ENCODE measurements at places on chromosomes 1 and 21.

DNA sequence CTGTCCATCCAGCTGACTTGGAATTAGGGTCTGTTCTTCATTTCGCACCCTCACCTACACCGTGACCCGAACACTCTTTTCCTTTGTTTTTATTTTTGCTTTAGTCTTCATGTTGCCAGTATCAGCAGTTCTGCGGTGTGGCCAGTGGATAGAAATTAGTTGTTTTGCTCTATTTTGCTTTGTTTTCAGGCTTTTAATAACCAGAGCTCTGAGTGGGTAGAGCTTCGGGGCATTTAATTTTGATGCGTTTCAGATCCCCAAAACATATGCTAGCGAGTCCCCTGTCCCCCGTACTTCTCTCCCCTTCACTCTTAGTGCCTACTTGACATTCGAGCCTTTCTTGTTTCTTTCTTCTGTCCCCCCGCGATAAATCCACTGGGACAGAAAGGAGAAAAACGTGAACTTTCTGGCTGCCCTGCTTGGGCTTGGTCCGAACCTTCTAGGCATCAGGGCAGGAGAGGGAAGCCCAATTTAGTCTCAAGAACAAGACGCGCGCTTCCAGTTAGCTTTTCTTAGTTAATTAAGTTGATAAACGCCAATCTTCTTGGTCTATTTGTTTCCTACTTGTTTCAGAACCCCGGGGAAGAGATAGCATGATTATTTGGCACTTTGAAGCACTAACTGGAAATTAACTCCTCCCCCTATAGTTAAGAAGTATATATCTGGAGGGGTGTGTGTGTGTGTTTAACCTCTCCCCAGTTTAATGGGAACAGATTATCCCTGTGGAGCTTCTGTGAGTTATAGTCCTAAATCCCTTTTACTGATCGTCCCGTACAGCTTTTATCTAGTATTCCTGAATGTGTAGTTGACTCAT is 839 bp downstream of the SWT1 start:
- DNase-seq = no peak

DNA sequence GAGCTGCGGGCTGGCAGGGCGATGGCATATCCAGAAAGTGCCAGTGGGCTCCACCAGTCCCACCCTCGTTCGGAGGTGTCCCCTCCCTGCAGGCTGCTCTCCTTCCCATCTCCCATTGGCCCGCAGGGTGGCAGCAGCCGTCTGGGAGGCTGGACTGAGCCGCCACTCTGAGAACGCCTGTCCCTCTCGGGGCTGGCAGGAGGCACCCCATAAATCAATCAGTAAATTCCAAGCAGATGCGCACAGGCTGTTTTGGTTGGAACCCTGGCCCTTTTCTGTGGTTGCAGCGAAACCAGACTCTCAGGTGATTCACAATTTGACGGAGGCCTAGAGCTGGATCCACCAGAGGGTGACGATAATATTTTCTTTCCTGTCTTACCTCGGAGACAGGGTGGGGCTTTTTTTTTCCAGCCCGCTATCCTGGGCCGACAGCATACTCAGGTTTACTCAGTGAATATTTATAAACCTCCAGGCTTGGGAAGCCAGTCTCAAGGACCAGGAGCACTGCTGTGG is 99.7 kb downstream of the GLIS1 start:
- DNase-seq = no peak

- peak; percentile 81 for DNase-seq
Observed at GRCh38 chr1:202235856-202236837, 42.5 kb downstream of the LGR6 start.

DNA sequence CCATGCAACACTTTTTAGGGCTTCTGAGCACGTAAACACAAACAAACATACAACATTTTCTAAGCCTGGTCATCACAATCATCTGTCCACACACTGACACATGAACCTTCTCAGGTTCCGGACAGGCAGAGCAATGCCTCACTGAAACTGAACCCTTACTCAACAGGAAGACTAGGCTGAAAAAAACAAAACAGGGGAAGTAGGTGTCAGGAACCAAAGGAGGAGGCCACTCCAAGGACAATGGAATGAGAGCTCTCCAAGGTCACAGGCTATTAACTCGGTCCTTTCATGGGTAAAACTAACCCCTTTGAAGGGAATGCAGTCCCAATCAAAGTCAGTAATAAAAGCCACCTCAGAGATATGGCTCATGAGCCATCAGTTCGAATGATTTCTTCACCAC is 76.6 kb downstream of the FAM78B start:
- no peak for DNase-seq

GRCh38 chr1:85088408-85088784 is 40.1 kb upstream of the MCOLN3 start:
- DNase-seq = no peak

Data from H1 (cell line).